Stimulated activated CD8-positive, alpha-beta memory T cell treated with anti-CD3 and anti-CD28 coated beads, Interleukin-4, amount 100 ng/mL, for 1 hour (primary cell): ENCODE measurements at places on chromosomes 2 and 18.

DNA sequence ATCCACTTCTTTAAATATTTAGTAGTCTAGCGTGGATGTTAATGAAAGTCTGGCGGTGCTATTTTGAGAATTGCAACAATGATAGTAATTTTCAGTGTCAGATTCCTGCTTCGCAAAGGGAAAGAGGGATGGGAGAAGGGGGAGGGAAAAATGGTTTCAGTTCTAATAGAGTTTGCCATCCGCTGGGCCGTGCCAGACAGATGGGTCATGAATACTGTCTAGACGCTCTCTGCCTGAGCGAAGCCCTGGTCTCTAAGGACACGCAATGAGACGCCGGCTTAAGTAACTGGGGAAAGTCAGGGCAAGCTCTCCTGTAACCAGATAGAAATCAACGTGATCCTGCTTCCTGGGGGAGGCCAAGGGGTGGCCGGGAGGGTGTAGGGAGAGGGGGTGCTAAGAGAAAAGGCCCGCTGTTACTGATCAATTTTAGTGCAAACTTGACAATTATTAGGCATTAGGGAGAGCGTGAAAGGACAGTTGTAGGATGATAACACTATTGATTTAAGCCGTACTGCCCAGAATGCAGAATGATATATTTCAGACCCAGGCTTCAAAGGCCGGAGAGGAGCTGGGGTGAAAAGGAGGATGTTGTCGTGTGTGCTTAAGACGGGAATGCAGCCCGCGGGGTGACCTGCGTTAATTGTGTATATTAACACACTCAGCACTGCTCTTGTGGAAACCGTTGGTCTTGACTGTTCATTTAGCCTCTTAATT, 229.2 kb downstream of the LDLRAD4 start:
- DNase-seq: no peak

DNA sequence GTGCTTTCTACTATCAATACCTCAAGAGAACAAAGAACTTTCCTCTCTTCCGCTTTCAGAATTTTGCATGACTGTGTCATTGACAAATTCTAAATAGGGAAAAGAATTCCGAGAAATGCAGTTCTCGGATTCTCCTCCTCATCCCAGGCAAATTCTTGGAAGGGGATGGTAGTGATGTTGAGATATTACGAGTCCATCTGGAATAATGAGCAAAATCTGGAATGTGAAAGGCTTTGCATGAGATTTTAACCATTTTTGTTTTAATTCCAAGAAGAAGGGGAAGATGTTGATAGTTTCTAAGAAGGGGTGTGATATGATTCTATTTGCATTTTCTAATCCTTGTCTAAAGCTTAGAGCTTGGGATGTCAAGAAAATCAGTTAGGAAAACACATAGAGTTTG, 127.1 kb upstream of the DOCK10 start:
- DNase-seq: no peak

GRCh38 chr2:201882353-201883090, 76.2 kb downstream of the CDK15 start:
- DNase-seq: no peak

DNA sequence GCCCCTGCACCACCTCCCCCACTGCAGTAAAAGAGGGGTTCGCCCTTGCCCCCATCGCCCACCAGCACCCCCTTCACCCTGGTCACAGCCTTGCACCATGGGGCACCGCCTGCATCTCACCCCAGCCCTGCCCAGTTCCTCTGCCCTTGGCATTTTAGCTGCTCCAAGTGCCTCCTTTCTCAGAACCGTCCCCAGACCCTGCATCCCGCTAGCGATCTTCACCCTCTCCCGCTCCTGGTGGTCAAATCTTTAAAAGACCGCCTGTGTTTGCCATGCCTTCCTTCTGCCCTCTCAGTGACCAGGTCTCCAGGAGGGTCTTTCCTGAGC, 114.7 kb upstream of the OTOS start:
- no peak for DNase-seq

- DNase-seq: no peak
Observed at GRCh38 chr2:39313575-39313974, 69.8 kb upstream of the CDKL4 start.

GRCh38 chr2:32701806-32702205, 74.0 kb downstream of the TTC27 start:
- no peak for DNase-seq

GRCh38 chr18:14997357-14997756, 249.4 kb downstream of the ANKRD30B start:
- DNase-seq: no peak

DNA sequence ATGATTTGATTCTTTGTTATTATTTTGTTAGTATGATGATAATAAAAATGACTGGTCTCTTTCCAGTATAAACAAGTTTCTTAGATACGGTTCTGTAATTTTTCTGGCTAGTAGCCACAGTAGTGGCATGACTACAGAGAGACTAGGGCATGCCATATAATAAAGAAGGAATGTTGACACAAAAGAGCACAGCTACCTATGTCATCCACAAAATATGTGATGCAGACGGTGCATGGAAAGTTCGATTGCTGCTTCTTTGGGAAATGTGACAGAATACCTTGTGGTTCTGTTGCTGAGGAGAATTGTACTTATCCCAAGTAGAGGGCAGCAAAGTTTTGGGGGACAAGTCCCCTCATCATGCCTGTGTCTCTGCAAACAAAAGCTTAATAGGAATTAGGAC, 26.1 kb upstream of the SETBP1 start:
- DNase-seq: no peak

DNA sequence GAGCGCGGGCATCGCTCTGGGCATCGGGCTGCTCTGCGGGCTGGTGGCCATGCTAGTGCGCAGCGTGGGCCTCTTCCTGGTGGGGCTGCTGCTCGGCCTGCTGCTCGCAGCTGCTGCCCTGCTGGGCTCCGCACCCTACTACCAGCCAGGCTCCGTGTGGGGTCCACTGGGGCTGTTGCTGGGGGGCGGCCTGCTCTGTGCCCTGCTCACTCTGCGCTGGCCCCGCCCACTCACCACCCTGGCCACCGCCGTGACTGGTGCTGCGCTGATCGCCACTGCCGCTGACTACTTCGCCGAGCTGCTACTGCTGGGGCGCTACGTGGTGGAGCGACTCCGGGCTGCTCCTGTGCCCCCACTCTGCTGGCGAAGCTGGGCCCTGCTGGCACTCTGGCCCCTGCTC, 3.8 kb downstream of the TMEM198 start:
- DNase-seq: no peak

DNA sequence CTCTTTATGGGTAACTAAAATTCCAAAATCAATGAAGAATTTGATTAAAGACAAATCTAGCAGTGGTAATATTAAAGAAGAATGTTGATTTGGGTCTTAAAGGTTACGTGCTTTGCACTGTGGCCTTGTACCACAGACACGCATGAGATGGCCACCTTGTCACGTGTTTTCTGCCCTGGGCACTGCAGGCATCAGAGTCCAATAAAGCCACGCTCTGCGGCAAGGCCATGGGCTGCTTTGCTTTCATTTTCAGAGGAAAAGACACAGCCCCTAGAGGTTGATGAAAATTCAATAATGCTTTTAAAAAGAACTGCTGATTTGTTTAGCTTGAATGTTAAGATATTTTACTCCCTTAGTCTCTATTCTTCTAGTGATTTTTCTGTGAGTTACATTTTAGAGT, 30.4 kb downstream of the AOX1 start:
- DNase-seq: no peak

DNA sequence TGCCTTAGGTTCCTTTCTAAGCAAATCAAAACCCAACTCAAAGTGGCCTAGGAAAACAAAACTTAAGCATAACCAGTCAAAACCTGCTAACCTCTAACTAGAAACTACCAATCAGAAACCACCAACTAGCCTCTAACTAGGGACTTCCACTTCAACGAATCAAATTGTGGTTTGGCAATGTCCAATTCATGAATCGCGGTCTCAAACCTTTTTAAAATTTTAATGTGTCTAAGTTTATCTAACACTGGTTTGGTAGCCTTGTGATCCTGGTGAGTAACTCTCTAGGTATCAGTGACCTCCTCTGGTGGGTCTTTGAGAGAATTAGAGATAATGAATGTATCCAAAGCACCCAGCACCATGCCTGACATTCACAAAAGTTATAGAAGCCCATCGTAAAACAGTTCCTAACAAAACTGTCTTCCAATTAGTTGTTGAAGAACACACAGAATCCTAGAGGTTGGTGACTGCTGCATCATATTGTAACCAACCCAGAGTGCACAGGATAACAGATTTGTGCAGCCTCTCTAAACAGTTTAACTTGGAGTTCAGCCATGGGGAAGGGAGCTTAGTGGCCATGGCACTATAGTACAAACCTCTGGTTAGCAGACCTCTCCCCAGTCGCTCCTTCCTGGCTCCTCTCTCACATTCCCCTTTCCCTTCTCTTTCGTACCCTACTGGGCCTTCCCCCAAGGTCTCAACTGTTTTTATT, 45.2 kb upstream of the B3GNT2 start:
- DNase-seq: no peak

DNA sequence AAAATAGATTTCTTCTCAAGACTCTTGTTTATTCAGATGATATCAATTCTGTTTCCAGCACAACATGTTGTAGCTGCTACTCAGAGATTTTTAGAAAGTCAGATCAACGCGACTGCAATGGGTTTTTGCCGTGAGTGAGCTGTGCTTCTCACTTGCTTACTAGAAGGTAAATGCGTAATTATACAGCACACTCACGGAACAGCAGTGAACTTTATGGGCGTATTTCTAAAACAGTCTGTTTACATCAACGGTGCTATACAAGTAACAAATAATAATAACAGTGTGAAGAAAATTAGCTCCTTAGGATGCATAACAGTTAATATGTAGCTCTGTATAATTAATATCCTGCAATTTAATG, 533.6 kb downstream of the RNF144A start:
- no peak for DNase-seq

- no peak for DNase-seq
Observed at GRCh38 chr18:28357766-28358401, 181.0 kb upstream of the CDH2 start.

GRCh38 chr2:19072161-19072560, 286.3 kb downstream of the OSR1 start:
- no peak for DNase-seq

DNA sequence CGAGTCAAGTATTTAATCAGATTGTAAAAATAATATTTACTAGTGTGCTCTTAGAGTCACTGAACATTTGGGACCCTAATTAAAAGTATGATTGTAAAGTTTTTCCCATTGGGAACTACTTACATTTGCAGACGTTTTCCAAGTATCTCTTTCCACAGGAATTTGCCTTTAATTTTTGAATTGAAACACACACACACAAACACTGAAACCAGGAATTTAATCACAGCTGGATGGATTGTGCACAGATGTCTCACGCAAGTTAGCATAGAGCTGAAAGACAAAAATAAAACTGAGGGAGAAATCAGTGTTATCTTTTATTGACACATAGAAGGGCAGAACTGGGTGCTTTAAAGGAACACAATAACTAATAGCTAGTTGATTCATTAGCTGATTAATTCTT, 230.7 kb downstream of the RND3 start:
- no peak for DNase-seq

- no peak for DNase-seq
Observed at GRCh38 chr2:172252154-172252553, 149.5 kb upstream of the DLX2 start.

- no peak for DNase-seq
Observed at GRCh38 chr2:172615727-172616261, 59.9 kb downstream of the PDK1 start.

DNA sequence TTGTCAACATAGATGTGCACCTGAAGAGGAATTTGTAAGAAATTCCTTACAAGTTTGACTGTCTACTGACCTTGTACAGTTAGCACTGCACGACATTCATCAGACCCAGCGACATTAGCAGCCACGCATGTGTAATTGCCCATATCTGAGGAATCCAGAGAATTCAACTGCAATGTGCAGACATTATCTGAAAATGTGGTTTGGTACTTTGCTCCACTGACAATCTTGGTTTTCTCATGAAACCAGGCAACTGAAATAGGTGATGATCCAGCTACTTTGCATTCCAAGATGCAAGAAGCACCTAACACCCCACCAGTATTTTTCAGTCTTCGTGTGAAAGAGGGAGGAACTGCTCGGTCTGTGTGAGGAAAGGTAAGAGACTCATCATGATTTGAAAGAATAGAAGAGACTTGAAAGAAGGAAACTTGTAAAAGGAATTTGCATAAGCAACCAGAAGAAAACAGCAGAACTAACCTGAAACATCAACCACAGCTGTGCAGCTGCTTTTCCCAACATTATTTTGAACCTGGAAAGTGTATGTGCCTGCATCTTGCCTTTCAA, 83.4 kb downstream of the TTN start:
- no peak for DNase-seq

DNA sequence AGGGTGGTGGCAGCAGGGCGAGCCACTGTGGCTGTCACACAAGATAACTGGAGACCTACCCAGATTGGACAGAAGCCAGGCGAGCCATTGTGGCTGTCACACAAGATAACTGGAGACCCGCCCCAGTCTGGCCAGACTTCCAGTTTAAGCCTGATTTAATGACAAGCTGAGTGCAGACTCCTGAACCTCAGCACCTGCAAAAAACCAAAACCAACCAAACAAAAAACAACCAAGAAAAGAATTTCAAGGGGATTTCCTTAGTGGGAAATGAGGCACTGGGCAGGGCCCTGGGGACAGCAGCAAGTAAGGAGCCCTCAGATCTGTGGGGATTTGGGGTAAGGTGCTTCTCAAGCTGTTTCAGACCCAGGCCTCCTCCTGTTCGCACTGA, 95.2 kb upstream of the BOD1L2 start:
- no peak for DNase-seq

DNA sequence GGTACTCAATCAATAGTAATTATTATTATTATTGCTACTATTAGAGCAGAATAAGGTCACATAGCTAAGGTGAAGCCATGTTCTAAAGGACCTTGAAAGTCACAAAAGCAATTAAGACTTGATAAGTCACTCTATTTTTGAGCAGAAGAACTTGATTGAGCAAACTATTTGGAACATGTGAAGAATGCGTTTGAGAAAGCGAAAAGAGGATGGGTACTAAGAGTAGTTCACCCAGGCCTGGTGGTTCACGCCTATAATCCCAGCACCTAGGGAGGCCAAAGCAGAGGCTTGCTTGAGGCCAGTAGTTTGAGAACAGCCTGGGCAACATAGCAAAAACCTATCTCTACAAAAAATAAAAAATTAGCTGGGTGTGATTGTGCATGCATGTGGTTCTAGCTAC, 7.2 kb upstream of the RTN4 start:
- no peak for DNase-seq

- DNase-seq: no peak
Observed at GRCh38 chr2:86039178-86039962, 66.3 kb downstream of the POLR1A start.

DNA sequence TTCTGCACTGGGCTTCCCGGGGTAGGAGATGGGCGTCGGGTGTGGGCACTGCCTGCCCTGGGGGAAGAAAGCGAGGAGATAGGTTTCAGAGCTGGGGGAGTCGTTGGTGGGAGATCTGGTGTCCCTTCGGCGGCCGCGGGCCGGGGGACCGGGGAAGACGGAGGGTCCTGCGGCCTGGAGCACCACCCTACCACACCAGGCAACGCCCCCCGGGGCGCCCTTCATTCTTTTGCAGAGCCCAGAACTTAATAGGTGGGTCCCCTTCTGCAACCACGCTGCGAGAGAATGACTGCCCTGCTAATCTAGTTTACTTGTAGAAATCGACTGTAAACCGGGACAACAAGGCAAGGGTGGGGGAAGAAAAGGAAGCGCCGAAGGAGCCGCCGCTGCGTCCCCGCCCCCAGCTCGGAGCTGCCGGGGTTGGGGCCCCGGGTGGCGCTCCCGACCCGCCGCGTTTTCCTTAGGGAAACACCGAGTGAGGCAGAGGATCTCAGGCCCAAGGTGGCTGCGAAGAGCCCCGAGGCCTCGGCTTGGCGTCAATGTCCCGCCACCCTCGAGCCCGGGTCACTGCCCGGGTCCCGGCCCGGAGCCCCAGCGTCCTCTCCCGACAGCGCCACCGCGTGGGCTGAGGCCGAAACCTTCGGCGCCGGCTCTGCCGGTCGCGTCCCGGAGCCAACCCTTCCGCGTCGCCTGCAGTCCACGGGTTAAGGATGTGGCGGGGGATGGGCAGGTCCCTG, 5.4 kb upstream of the SATB2 start:
- no peak for DNase-seq
